ENCODE measurements at places on chromosomes 16 and 17.

GRCh38 chr17:66392783-66393437, 90.5 kb downstream of the PRKCA start:
- no peak for DNase-seq

DNA sequence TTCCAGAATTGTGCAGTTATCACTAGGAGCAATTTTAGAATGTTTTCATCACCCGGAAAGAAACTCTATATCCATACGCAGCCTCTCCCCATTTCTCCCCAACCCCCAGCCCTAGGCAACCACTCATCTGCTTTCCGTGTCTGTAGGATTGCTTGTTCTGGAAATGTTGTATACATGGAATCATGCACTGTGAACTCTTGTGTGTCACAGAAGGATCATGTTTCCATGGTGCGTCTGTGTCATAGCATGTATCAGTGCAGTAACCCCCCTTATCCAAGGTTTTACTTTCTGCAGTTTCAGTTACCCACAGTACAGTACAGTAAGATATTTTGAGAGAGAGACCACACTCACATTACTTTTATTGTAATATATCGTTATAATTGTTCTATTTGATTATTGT, 299.4 kb downstream of the CPPED1 start:
- no peak for DNase-seq

DNA sequence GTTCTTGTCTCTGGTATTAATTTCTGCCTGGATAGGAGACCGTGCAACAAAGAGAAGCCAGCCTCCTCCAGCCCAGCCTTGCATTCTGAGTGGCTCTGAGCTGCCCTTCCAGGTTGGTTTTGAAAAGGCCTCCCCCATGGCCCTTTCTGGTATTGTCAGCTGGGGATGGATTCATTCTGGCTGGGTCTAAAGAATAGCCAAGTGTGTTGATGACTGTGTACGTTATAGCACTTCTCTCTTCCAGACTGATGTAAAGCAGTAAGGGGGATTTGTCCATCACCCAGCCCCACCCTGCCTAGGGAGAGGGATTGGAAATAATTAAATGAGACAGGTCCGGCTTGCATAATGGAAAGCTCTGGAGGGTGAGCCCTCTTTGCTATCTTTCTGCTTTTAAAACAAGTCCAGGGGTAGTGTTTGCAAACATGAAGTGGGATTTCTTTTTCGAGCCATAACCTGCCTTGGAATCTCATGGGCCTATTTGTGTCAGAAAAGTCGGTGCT, 146.4 kb downstream of the MSI2 start:
- no peak for DNase-seq

- DNase-seq, result no peak
Observed at GRCh38 chr17:32777436-32777835, 99.5 kb downstream of the MYO1D start.

DNA sequence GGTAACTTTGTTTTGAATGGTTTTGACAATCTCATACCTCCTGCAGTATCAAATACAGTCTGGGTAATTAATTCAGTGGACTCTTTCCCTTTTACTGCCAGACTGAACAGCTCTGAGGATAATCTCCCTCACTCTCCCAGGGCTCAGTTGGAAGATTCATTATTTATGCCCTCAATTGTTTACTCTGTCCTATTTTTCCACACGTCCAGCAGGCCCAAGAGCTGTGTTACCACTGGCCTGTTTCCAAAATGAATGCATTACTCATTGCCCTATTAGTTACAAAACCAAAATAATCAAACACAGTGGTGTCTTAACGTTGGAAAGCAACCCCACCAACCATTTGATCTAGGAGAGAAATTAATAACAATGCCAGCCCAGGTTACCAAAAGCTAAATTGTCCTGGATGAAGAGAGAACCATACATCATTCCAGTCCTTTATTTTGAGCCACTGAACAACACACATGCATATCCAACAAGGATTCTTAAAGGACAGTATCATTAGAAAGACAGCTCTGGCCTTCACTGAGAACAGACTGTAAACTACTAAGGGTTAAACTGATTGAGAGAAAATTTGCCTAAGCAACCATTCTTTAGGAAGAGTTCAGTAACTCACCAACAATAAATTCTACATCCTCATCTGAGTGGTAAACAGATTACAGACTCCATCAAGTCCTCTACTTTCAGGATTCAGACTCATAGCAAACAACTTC, 34.5 kb downstream of the FAM222B start:
- no peak for DNase-seq

- no peak for DNase-seq
Observed at GRCh38 chr16:82621781-82622180, 5.0 kb upstream of the CDH13 start.

GRCh38 chr17:17934214-17934613, 38.0 kb downstream of the TOM1L2 start:
- DNase-seq, result no peak

GRCh38 chr16:89034971-89035668, 58.1 kb upstream of the CBFA2T3 start:
- DNase-seq, result no peak

GRCh38 chr16:67415872-67416793, at the start of gene ZDHHC1:
TSS of gene ZDHHC1 (minus strand) at chr16:67416477. CDS start at chr16:67407775, 8,702 bp downstream.
- DNase-seq, result peak; percentile 52

DNA sequence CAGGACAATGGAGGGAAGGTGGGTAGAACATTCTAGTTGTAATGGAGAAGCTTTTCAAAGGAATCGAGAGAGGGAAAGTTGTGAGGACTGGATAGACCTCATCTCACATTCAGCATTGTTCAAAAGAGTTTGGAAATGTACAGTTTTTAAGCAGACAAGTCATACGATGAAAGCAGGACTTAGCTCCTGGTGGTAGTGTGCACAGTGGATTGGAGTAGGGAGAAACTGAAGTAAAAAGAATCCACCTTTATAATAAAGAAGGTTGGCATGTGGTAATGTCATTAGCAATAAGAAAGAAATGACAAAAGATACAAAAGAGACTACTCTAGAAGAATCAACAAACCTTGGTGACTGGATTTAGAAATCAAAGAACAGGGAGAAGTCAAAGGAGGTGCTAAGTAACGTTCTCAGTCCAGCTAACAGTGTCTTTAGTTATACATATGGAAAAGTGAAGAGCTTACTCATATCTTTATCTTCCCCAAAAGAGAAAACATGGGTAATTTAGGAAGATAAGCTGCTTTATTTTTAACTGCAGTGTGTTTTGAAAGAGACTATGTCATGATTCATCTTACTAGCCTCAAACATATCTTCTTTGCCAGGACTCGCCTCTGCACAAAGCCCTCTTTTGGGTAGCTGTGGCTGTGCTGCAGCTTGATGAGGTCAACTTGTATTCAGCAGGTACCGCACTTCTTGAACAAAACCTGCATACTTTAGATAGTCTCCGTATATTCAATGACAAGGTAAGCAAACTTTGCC, 18.7 kb upstream of the EVI2A start:
- no peak for DNase-seq

DNA sequence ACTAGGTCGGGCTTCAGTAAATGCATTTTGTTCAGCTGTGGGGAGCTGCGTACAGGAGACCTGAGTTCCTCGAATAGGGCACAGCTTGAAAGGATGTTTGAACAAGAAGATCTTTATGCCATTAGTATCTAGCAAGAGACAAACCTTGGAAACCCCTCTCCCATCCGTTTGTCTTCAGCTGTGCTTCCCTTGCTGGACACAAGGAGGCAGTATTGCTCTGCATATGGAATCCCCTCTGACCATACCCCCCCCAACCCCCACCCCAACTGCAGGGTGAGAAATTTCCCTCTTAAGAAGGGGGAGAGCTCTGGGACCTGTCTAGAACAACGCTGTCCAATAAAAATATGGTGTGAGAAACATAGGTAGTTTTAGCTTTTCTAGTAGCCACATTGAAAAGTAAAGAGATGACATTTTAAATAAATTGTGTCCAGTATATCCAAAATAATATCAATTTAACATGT, 1.6 kb downstream of the MRM1 start:
- DNase-seq, result peak; percentile 70

GRCh38 chr16:9567666-9568065, 476.2 kb downstream of the HAPSTR1 start:
- no peak for DNase-seq

- no peak for DNase-seq
Observed at GRCh38 chr17:50575581-50576210, 15.2 kb downstream of the CACNA1G start.

DNA sequence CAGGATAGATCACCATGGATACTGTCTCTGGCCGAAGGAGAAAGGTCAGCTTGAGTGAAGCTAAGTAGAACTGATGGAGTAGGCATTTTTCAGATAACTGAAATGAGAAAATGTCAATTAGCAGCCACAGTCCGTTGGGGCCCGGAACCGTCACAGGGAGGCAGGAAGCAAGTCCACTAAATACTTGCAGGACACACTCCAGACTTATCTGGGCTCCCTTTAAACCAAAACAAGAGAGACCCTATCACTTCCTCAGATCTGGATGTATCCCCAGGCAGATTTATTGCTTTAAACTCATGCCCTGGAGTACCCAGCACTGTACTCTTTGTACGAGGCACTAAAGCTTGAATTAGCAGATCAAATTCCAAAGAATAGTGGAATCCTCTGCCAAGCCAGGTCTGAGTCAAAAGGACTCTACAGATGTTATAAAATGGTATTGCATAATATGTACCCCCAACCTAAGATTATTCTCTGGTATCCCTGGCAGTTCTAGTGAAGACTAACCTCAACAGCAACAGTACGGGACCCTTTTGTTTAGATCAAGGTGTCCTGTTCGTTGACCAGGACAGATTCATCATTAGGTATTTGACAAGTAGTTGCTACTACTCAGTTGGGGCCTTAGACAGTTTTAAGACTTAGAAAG, 8.1 kb downstream of the ZP2 start:
- DNase-seq, result no peak

DNA sequence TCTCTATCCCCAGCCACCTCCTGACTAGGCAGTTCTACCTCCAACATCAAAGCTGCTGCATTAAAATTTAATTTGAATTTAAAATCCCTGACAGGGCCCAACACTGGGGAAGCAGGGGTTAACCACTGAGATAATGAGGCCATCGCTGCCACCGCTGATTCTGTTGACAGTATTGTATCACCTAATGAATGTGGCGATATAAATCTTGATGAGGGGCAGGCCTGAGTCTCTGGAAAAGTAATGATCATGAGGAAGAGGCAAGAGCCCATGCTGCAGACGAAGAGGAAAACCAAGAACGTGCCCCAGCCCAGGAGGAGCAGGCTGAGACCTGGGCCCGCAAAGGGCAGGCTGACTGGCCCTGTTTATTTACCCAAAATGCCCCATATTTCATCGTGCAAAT, 251.4 kb upstream of the ZFHX3 start:
- no peak for DNase-seq

DNA sequence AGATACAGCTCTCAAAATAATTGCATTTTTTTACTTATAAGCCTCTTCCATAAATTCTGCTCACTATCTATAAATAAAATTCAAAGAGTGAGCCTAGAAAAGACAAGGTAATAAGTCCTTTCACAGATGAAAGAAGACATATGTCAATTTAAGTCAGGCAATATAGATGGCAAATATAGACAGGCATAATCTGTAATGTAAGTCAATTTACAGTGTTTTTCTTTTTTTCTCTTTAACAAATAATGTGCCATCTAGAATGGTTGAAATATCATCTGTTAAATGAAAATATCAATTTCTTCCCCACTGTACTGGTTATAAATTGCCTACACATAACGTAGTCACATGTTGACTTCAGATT, 1409.2 kb upstream of the GOT2 start:
- DNase-seq, result no peak

DNA sequence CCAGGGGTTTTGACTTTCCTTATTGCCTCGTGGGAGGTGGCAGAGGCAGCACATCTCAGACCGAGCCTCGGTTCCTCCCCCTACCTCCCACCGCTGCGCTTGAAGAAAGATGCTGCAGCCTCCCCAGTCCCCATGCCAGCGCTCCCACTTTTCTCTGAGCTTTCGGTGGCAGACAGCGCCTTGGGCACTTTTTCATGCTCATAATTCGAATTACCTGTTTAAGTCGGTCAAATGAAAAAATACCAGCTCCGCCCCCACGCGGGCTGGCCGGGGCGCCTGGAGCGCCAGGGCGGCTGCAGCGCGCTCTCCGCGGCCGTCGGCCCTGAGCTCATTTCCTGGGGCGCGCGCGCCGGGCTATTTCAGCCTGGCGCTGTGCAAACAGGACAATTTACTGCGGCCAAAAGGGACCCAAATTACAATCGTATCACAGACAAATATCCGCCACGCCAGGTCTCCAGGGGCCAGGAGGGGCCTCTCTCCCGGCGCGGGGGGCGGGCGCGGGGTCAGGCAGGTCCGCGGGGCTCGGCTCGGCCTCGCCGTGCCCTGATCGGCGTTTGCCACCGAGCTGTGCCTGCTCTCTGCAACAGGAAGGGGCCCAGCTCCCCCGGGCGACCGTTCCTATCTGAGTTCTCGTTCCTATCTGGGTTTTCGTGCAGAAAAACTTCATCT, 45.0 kb downstream of the SOST start:
- DNase-seq, result no peak

DNA sequence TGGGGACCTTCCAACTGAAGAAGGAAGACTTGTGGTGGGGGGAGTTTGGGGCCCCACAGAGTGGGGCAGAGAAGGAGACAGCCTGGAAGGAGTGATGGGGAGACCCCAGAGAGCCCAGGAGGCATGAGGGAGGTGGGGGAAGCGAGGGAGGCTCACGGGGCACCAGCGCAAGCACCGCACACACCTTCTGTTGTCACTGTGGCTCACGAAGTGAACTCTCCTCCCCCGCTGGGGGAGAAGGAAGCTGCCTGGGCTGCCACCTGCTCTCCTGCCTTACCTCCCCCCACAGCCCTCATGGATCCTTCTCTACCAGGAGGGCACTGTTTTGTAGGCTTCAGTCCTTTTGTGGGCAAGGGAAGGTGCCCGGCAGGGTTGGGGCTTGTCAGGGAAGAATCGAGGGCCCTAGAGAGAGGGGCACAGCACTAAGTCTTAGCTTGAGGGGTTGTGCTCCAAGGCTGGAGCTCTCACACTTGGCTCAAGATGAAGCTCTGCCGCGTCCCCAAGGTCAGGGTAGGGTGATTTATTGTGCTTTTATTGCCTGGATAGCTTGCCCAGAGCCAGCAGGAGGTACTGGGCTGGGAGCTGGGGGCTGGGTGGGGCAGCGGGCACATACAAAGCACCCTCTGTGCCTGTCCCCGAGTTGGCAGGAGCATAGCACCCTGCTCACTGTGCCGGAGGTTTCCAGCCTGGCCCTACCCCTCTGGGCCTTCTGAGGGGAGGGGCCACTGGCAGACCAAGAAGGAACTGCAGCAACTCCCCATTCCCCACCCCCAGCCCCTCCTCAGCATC, 4.6 kb upstream of the STARD3 start:
- DNase-seq, result no peak

- DNase-seq, result no peak
Observed at GRCh38 chr16:49419862-49420261, 46.3 kb downstream of the C16orf78 start.

GRCh38 chr17:14845591-14846281, 419.4 kb downstream of the PMP22 start:
- DNase-seq, result no peak

DNA sequence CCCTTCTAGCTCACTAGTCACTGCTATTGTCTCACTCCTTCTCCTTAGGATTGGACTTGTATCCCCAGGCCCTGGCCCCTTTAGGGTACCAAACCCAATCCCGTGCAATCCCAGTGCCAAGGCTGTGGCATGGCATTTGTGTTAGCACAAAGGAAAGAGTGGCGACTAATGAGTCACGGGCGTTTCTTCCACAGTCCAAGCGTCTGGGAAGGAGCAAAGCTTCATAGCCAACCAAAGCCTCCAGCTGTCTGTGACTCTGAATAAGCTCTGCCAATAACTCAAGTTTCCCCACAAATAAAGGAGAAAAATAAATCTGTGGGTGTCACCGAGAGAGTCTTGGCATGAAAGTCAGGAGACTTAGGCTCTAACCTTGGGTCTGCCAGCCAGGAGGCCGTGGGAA, 54.6 kb upstream of the COX10 start:
- no peak for DNase-seq

Data from activated CD8-positive, alpha-beta memory T cell treated with anti-CD3 and anti-CD28 coated beads, Interleukin-2, amount 50 U/mL, for 4 hours (primary cell).